NCI-H1417 treated with DMSO at 0.1 percent for 48 hours (cell line): ENCODE measurements at places on chromosomes 12 and 14.

DNA sequence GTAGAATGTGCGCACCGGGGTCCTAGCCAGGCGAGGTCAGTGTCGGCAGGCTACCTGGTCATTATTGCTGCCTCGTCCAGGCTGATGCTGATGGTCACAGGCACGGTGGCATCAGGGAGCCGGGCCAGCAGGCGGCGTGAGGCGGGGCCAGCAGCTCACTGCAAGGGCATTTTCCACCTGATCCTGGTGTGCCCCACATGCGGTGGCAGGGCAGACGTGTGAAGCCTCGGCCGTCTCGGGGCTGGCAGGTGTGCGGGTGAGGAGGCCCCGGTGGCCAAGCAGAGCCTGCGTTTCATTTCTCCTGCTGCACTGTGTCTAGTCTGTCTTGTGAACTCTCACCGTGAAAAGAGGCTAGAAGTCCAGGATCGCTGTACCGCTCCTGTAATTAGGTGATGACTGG lies 12.0 kb upstream of the AMN start:
- no peak for DNase-seq

DNA sequence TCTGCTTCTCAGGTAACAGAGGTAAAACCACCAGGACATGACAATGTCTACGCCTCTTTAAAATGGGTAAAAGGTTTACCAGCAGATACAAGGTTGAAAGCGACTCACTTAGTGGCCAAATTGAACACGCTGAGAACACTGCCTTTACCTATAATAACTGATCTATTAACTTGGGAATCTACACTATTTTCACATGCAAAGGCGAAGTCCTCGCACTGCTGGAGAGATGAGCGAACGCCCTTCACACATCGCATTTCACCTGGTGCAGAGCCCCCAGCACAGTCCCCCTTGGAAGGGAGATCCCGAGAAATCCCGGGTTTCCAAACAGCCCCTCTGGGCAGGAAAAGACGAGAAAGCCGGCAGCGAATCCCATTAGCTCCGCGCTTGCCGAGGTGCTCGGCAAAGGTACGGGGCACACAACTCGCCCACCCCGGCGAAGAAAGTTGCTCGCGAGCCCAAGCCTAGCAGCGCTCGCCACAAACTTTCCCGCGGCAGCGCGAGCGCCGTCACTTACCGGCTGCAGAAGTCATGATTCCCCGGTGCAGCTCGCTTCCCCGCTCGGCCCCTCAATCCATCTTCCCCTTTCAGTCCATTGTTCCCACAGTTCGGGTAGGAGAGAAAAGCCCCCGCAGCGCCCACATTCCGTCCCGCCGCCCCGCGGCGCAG lies 423 bp downstream of the FGD6 start:
- DNase-seq = peak; percentile 68

GRCh38 chr14:100306101-100306997 lies at the start of gene SLC25A29:
Gene SLC25A29, minus strand, starts transcription at chr14:100306444. Its CDS starts 212 bp downstream, at chr14:100306232.
- peak; percentile 79 for DNase-seq

- DNase-seq = peak; percentile 3
Measured at GRCh38 chr12:50088577-50089335, 3.6 kb downstream of the SMARCD1 start.

DNA sequence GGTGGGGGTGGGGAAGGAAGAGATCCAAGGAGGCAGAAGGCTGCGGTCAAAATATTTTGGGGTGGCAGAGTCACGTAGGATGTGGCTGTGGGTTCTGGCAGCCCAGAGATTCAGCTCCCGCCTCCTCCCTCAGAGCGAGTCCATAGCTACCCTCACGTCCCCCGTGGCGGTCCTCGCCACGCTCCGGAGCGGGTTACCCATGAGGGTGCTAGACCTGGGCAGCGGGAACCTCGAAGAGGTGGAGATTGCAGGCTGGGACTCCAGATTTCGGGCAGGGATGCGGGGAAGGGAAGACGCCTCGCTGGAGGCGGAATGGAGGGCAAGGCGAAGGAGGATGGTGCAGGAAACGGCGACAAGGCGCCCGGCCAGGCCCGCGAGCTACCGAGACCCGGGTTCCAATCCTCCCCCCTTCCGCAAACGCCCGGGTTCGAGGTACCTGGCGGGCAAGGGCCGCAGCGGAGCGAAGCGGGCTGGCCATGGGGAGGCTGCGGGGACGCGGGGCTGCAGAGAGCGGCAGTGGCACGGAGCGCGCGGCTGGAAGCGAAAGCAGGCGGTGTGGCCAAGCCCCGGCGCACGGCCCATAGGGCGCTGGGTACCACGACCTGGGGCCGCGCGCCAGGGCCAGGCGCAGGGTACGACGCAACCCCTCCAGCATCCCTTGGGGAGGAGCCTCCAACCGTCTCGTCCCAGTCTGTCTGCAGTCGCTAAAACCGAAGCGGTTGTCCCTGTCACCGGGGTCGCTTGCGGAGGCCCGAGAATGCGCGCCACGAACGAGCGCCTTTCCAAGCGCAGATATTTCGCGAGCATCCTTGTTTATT lies 46.2 kb downstream of the BCAT1 start:
- DNase-seq = no peak

DNA sequence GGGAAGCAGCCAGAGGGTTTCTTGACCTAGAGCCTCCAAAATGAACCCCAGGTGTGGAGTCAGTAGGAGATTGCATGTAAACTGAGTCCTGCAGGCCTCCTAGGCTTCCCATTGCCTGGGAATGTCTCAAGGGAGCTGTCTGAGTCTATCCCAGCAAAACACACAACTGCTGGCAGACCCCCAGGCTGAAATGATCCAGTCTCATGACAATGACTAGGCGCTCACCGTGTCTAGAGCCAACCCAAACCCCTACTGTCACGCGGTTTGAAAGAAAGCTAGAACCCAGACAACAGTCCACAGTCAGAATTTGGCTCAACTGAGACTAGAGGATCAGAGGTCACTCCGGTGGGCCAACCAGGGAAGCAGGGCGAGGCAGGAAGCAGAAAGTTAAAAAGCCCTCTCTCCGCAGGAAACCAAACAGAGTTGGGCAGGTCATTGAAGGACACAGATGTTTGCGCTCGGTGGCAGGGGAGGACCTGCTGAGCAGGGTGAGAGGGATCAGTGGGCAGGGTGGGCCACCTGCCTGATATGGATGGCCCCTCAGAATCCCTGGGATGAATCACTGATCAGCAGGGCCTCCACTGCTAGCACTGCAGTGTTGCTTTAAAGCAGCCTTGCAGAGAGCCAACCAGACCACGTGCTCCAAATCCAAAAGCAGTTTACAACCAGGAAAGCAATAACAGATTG lies 23.8 kb downstream of the ACTN1 start:
- DNase-seq = no peak

GRCh38 chr12:20101046-20101445 lies 267.3 kb upstream of the PDE3A start:
- DNase-seq = no peak

- DNase-seq = no peak
Measured at GRCh38 chr12:116637589-116638150, 78.5 kb downstream of the MAP1LC3B2 start.

GRCh38 chr12:51188359-51189051 lies 15.6 kb upstream of the TFCP2 start:
- no peak for DNase-seq

DNA sequence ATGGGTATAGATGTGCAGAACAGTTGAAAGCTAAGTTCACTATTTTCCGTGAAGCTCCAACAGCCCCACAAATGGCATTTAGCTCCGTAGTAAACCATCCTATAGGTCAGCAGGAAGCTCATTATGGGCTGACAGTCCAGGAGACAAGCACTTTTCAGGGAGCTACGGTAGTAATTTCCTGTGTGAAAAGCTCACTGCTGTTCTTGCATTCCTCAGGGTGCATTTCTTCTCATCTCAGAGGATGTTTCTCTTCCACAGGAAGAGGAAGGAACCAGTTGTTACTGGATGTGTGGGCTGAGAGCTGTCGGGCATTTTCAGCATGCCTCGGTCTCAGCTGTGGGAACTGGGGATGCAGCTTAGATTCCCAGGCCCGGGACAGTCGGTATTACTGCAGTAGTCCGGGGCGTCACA lies 72.8 kb downstream of the GALNT4 start:
- no peak for DNase-seq

GRCh38 chr12:104138797-104139152 lies 765 bp upstream of the NFYB start:
- no peak for DNase-seq

- no peak for DNase-seq
Measured at GRCh38 chr14:70020352-70021170, 141.3 kb downstream of the SMOC1 start.

DNA sequence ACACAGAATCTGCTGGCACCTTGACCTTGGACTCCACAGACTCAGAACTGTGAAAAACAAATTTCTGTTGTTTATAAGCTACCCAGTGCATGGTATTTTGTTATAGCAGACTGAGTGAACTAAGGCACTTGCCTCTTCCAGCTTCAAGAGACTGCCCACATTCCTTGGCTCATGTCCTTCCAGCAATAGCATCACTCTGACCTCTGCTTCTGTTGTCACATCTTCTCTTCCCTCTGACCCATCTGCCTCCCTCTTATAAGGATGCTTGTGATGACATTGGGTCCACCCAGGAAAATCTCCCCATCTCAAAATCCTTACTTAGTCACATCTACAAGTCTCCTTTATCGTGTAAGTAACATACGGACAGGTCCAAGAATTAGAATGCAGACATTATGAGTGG lies 200.4 kb downstream of the PIK3C2G start:
- no peak for DNase-seq

GRCh38 chr12:127632461-127632860 lies 634.5 kb upstream of the TMEM132C start:
- DNase-seq = no peak

DNA sequence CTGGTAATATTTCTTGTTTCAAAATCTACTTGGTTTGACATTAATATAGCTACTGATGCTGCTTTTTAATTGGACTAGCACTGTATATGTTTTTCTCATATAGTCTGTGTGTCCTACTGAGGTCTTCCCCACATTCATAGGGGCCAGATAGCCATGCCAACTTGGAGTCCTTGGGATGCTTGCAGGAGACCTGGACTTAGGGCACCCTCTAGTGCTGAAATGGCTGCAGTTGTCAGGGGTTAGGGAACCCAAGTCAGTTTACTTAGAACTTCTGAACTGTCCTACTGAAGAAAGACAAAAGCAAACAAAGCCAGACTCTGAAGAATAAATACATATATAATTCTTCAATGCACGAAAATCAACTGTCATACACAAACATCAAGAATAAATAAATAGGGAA lies 279.9 kb upstream of the SYT1 start:
- DNase-seq = no peak
